ENCODE measurements at places on chromosomes 6 and 20.

- DNase-seq = no peak
Measured at GRCh38 chr20:33262658-33263065, 20.4 kb upstream of the BPIFB1 start.

GRCh38 chr20:22716821-22717351 is 132.5 kb upstream of the FOXA2 start:
- no peak for DNase-seq

DNA sequence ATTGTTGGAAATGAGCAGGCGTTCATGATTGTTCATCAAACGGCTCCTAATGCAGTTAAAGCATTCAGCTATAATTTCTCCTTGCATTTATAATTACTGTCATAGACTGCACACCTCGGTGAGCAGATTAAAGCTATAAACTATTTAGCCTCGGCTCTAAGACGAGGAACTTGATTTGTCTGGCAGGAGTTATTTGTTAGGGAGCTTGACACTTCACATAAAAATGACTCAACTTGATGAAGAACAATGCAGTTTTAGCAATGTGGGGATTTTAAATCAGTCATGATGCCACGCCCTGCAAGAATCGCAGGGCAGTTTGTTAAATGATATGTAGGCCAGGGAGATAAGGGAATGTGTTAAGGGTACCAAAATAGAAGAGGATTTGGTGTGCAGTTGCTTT is 290.2 kb downstream of the TSHZ2 start:
- DNase-seq = no peak

GRCh38 chr6:44738601-44739146 is 351.2 kb downstream of the CDC5L start:
- DNase-seq = no peak

- no peak for DNase-seq
Measured at GRCh38 chr20:23164176-23164601, 78.1 kb upstream of the CD93 start.

GRCh38 chr20:8706961-8707700 is 361.8 kb upstream of the PLCB4 start:
- no peak for DNase-seq

GRCh38 chr6:163324688-163325389 is 89.7 kb upstream of the QKI start:
- no peak for DNase-seq

DNA sequence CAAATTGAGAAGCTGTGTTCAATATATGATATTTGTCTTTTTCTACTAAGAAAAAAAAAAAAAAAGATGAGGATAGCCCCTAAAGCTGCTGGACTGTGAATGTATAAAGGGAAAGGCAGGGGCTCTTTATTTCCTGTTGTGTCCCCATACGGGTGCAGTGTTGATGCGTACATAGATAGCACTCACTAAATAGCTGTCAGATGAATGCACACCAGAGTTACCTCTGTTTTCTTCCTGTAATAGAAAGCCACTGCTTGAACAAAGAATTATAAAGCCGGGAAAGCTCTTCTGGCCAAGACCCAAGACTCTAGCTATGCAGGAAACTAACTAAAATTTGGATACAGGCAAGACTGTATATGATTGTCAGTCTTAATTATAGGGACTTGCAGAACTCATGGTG is 260.0 kb downstream of the FARS2 start:
- no peak for DNase-seq
